ENCODE measurements at places on chromosomes 16 and 17.

- no peak for DNase-seq
These were observed 65.2 kb downstream of the ARSG start for GRCh38 chr17:68356520-68356919.

DNA sequence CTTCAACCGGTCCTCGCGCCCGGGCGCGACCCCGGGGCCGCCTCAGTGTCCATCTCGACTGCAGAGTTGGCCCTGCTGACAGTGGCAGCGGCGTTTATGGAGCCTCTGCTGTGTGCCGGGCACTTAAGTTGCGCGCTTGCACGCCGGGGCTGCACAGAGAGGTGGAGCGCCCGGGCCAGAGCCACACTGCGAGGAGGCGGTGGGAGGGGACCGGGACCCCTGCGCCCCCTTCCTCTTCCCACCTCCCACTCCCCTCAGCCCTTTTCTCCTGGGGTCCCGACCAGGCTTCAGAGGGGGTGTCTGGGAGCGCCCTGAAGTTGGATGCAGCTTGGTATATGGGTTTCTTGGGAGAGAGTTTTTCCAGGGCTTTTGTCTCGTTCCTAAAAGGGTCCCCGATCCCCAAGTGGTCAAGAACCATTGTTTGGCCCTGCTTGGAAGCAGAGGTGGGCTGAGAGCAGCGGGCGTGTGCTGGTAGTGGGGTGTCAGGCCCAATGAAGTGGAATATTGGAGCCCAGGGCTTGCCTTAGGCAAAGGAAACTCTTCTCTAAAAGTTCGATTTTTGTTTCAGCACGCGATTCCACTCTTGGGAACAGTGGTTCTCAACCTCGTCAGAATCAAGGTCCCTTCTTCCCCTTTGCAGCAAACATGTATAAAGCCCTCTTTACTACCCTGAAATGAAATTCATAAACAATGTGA lies 605 bp downstream of the MRTFB start:
- no peak for DNase-seq

- DNase-seq = no peak
These were observed 180.5 kb downstream of the CDH13 start for GRCh38 chr16:82807311-82807710.

DNA sequence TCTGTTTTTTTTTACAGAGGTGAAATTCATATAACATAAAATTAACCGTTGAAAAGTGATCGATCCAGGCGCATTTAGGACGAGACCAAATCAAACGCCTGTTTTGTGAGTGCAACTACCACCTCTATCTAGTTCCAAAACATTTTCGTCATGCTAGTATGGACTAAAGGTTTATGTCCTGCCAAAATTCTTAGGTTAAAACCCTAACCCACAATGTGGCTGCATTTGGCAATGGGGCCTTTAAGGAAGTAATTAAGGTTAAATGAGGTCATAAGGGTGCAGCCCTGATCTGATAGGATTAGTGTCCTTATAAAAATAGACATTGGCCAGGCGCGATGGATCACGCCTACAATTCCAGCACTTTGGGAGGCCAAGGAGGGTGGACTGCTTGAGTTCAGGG lies 32.8 kb upstream of the RCVRN start:
- DNase-seq = no peak

DNA sequence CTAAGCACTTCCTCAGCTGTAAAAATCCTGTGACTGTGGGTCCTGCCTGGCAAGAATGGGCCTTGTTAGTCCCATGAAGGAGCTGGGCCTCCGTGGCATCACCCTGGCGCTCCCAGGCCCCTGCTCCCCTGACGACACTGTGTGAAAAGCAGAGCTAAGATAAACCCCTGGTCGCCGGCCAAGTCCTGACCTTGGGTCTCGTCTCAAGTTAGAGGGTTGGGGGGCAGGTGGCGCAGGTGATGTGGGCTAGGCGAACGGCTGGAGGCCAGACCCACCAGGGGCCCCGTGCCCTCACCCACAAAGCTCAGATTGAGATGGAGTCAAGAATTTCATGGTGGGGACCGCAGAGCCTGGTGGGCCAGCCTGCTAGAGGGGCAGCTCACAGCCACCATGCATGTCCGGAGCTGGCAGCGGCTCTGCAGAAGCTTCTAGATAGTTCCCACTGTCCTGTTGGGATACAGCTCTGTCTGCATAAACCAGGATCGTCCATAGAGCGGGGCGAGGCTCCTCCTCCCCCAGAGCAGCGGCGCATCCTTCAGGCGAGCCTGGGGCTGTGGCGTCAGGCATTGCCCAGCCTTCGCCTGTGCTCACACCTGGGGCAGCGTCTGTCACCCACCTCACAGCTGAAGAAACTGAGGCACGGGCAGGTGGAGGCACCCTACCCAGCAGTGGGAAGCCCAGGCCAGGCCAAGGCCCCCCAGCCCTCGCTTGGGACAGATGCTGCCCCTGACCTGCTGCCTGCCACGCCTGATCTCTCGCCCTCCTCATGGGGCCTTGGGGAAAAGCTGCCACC lies 12.0 kb downstream of the CYBC1 start:
- DNase-seq = no peak

DNA sequence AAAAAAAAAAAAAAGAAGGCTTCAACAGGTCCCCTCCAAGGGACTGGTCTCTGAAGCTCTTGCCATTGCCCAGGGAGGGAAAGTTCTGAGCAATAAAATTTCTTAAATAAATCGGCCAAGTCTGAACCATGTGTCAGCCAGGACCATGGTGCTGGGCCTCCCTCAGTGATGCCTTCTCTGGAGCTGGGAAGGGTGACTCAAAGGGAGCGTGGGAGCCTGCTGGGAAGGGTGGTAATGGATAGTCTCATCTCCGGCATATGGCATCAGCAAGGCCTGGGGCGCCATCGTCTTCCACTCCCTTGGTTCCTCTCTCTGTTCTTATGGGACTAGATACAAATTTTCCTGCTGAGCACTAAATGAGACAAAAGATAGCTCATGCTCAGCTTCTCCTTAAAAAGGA lies 2.3 kb downstream of the VKORC1 start:
- DNase-seq = no peak

- DNase-seq = no peak
These were observed 29.8 kb downstream of the TTYH2 start for GRCh38 chr17:74243013-74243755.

- no peak for DNase-seq
These were observed 684 bp downstream of the YPEL2 start for GRCh38 chr17:59331929-59332748.

- no peak for DNase-seq
These were observed 97.3 kb downstream of the NLK start for GRCh38 chr17:28139822-28140221.

- no peak for DNase-seq
These were observed 11.1 kb downstream of the CA10 start for GRCh38 chr17:52147431-52147830.

GRCh38 chr16:3101018-3101840 lies 2.1 kb upstream of the ZSCAN10 start:
- DNase-seq = no peak

GRCh38 chr16:56191835-56192634 lies 746 bp downstream of the GNAO1 start:
- DNase-seq = no peak

- DNase-seq = no peak
These were observed 32.6 kb downstream of the COPZ2 start for GRCh38 chr17:48004983-48005382.

DNA sequence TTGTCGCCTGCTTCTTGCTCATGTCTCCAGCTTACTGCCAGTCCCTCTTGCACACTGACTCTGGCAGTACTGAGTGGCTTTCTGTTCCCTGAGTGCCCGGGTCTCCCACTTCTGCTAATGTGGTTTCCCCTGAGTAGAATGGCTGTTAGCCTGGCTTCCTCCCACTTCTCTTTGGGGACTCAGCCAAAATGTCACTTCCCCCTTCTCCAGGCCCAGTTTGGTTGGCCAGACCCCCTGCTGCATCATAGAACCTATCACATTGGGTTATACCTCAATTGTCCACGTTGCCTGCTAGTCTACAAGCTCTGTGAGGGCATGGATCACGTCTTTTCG lies 304.4 kb downstream of the HS3ST3B1 start:
- DNase-seq = no peak

GRCh38 chr17:77617516-77617915 lies 341.0 kb upstream of the TNRC6C start:
- no peak for DNase-seq

All from retinal pigment epithelial cell (primary cell).